ENCODE measurements at places on chromosomes 6 and 20.
A peak's percentile ranks its signal among the peaks of the same experiment; 100 is the strongest.

DNA sequence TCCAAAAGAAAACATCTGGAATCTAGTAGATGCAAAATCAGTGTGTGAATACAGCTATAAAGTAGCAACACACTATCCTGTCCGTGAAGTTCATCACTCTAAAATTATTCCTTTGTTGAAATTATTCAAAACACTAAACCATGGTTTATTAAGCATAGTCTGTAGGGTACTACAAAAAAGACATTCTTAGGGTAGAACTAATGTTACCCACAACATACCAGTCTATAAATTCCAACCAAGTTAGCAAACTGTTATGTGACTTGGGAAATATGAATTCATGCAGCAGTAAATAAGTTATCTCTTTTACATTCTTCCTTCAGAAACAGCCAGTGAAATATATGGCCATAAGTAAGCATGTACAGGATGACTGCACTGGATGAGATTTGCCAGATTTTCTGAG is 580.3 kb upstream of the ADGRB3 start:
- DNase-seq: no peak

GRCh38 chr6:166657531-166657930 is 30.5 kb upstream of the RPS6KA2 start:
- no peak for DNase-seq

GRCh38 chr6:25369433-25370177 is 90.4 kb downstream of the CARMIL1 start:
- DNase-seq: peak; percentile 44

- DNase-seq: peak; percentile 76
Observed at GRCh38 chr6:140485740-140486449, 1111.4 kb upstream of the CITED2 start.

- no peak for DNase-seq
Observed at GRCh38 chr20:24535941-24536730, 66.7 kb downstream of the SYNDIG1 start.

GRCh38 chr20:63429992-63430391 is 42.5 kb downstream of the KCNQ2 start:
- no peak for DNase-seq

GRCh38 chr6:1363298-1363697 is 26.1 kb upstream of the FOXF2 start:
- DNase-seq: no peak

DNA sequence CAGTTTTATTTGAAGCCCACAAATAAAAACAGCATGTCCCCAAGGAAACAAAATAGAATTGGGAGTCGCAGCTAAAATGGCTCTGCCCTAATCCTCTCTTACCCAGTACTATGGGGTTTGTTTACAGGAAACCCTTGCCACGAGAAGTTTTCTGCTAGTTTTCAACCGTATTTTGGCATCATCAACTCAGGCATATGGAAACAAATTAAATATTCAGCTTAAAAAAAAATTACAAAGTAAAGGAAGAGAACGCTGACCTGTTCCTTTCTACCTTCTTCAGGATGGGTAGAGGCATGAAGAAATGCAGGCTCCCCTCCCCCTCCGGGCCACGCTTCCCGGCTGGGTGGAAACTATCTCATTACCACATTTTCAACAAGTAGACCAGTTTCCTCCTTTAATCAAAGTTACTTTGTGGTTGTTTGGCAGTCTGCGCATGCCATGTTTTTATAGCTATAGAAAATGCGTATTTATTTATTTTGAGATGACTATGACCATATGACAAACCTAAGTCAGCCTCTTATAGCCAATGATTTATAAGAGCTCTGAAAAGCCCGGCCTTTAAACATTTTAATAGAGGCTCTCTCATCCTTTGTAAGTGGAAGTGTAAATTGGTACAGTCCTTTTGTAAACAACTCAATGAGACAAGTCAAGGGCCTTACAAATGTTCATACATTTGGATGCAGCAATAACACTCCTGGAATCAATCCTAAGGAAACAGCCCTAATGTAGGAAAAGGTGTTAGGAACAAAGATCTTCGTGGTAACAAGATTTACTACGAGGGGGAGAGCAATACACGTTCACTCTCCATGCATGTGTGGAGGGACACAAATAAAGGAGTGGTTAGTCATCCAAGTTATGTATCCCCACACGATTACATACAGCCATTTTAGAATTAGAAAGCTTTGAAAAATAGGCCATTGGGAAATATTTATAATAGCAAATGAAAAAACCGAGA is 16.1 kb upstream of the ZNF217 start:
- no peak for DNase-seq

GRCh38 chr6:64477391-64477790 is 841.8 kb downstream of the PHF3 start:
- peak; percentile 15 for DNase-seq

DNA sequence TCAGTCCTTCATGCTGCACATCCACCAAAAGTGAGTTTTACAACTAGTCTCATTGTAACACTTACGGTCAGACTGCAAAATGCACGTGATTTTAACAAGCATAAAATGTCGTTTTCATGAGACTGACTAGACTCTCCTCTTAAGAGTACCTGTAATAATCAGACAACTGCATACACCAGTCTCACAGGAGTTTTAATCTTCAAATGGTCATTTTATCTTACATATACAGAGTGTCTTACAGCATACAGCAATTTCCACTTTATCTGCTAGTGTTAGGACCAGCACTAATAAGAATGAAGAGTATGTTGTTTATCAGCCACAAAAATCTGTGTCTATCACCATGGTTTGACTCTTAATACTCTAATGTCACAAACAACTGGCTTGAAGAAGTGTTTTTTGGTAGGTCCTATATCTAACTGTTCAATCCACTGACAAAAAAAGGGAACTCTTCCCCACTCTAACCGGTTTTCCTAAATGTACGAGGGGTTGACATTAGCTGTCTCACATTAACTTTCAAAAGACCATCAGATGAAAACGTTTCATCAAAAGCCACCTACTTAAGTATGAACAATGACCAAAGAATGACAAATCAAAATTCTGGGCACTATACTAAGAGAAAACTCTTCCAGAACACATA is 1.5 kb upstream of the ASF1A start:
- peak; percentile 45 for DNase-seq

DNA sequence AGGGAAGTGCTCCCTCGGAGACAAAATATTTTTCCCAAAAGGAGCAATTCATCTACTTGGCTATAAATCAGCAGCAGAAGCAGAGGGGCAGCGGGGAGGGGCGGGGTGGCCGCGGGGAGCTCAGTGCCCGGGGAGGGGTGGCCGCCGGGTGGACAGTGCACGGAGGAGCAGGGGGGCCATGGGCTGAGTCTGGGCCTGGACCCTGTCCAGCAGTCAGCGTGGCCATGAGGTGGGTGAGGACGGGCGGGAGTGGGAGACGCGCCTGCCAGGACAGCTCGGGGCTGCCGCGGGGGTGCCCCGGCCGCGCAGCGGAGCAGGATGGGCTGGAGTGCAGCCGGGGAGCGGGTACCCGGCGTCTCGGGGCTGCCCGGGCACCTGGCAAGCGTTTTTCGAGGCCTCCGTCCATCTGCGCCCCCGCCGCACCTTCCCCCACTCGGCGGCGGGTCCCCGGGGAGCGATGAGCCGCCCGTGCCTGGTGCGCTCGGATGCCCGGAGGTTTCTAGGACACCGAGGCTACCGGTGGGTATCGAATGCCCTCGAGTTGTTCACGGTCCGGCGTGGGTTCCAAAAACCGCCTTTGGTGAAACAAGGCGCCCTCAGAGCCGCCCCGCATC is 229.5 kb downstream of the THBS2 start:
- no peak for DNase-seq
